T-helper 2 cell treated with Interferon-gamma antibody and Interleukin-4, amounts not matched to agents 5 μg/mL and 100 μg/mL, for 36 hours (primary cell): ENCODE measurements at places on chromosomes 13 and 19.

- peaks cover 10% of the 10 kb centered on the region for H3K4me1 ChIP-seq
- peaks cover 20% of the 10 kb centered on the region for H3K36me3 ChIP-seq
- peak overlapping the region; percentile 49 for H3K27ac ChIP-seq
- no peaks in the 10 kb centered on the region for H3K27me3 ChIP-seq
- DNase-seq: no peak
Measured at GRCh38 chr19:38405276-38405675, 2.4 kb downstream of the FAM98C start.

GRCh38 chr13:105937451-105937850, 598.0 kb downstream of the EFNB2 start:
- DNase-seq: no peak
- H3K27me3 ChIP-seq: no peaks in the 10 kb centered on the region
- H3K27ac ChIP-seq: no peak overlapping the region

GRCh38 chr13:25753976-25754375, 297.8 kb downstream of the SHISA2 start:
- no peak for DNase-seq
- peaks cover 13% of the 10 kb centered on the region for H3K4me1 ChIP-seq

- no peak for DNase-seq
- H3K4me3 ChIP-seq: peak overlapping the region; percentile 90
- H3K36me3 ChIP-seq: peaks cover 16% of the 10 kb centered on the region
- no peaks in the 10 kb centered on the region for H3K27me3 ChIP-seq
- H3K4me1 ChIP-seq: peaks cover 29% of the 10 kb centered on the region
Measured at GRCh38 chr13:110705356-110705825, 525 bp downstream of the CARS2 start.

GRCh38 chr13:114281351-114282040, at the start of gene UPF3A:
Gene UPF3A, plus strand, starts transcription at chr13:114281601. Its CDS starts 39 bp downstream, at chr13:114281640.
- H3K27ac ChIP-seq: peak within 1 kb of the TSS; percentile 97
- peaks cover 42% of the 10 kb centered on the region for H3K36me3 ChIP-seq
- DNase-seq: peak; percentile 88
- H3K4me1 ChIP-seq: peaks cover 27% of the 10 kb centered on the region
- no peaks in the 10 kb centered on the region for H3K27me3 ChIP-seq
- peak within 1 kb of the TSS; percentile 91 for H3K4me3 ChIP-seq

DNA sequence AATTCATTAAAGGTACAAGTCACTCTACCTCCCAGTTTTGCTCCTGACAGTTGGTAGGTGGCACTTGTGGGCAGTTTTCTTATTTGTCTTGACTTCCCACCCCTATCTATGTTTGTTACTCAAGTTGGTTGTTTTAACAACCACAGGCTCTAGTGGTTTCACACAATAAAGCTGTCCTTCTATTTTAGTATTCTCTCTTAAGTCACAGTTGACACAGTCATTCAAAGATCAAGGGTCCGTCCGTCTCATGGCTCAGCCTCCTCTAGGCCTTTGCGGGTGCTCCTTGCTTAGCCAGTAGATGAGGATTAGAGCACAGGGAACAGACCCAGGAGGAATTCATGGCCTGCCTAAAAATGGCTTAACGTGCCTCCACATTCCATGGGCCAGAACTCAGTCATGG, 573.7 kb downstream of the IRS2 start:
- no peak for DNase-seq
- H3K27me3 ChIP-seq: no peaks in the 10 kb centered on the region
- H3K36me3 ChIP-seq: no peaks in the 10 kb centered on the region
- H3K27ac ChIP-seq: no peak overlapping the region
- no peaks in the 10 kb centered on the region for H3K4me1 ChIP-seq
- H3K4me3 ChIP-seq: no peak overlapping the region

DNA sequence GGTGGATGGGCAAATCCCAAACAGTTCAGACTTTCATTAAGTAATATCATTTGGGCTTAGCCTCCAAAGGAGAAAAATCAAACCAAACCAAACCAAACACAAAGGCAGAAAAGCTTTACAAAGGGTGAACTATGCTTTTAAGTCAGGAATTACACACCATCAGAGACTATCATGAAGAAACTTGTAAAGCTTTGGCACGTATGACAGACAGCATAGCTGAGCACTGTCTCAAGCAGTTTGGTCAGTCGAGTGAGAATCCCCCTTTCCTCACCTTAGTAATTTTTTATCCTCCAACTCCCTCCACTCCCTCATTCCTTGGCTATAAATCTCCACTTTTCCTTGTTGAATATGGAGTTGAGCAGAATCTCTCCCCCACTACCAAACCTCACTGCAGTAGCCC, 72.1 kb downstream of the MIPEP start:
- no peaks in the 10 kb centered on the region for H3K36me3 ChIP-seq
- H3K4me1 ChIP-seq: no peaks in the 10 kb centered on the region
- no peak for DNase-seq
- no peak overlapping the region for H3K4me3 ChIP-seq

DNA sequence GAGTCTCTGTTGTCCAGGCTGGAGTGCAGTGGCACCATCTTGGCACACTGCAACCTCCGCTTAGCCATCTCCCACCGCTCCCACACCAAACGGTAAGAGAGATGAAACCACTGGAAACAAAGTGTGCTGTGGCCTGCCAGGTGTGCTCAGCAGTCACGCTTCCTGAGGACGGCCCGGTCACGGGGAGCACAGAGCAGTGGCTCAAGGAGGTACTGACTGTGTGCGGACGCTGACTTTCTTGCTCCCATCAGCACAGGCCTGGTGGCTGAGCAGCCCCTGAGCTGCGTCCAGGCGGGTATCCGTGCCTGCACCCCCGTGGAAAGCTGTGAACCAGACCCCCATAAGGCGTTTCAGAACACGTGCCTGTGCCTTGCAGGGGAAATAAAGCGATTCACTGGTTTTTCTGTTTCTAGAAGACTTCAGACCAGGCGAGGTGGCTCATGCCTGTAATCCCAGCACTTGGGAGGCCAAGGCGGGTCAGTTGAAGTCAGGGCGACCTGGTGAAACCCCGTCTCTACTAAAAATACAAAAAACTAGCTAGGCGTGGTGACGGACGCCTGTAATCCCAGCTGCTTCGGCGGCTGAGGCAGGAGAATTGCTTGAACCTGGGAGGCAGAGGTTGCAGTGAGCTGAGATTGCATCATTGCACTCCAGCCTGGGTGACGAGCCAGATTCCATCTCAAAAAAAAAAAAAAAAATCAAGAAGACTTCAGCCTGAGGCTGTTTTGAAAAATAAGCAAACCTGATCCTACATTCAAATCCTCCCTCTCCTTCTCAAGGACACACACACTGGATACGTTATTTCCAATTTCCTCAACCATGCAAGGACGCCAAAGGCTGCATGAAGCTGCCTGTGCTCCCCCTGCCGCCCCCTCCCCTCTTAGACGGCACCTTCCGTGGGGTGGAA, 25.5 kb downstream of the ADPRHL1 start:
- H3K4me1 ChIP-seq: no peaks in the 10 kb centered on the region
- no peaks in the 10 kb centered on the region for H3K36me3 ChIP-seq
- H3K27me3 ChIP-seq: no peaks in the 10 kb centered on the region
- no peak for DNase-seq

DNA sequence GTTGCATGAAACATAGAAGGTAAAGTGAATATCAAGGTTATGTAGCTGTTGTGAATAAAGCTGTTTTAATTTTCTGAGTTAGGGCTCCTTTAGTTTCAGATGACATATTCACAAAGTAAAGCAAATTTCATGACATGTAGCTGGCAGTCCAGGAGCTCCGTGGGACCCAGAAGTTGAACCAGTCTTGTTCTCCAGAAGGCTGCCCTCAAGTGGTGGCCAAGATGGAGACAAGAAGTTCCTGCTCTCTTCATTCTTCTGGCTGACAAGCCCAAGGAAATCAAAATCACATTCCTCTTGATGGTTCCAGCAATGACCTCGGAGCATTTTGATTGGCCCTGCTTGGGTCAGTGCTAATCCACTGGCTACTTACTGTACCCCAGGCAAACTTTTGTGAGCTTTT, 128.7 kb downstream of the LIG4 start:
- H3K4me3 ChIP-seq: no peak overlapping the region
- H3K27ac ChIP-seq: no peak overlapping the region
- no peak for DNase-seq
- H3K27me3 ChIP-seq: no peaks in the 10 kb centered on the region

GRCh38 chr13:49022472-49023144, 46.9 kb downstream of the FNDC3A start:
- H3K27ac ChIP-seq: no peak overlapping the region
- H3K27me3 ChIP-seq: no peaks in the 10 kb centered on the region
- H3K4me1 ChIP-seq: no peaks in the 10 kb centered on the region
- no peak for DNase-seq

DNA sequence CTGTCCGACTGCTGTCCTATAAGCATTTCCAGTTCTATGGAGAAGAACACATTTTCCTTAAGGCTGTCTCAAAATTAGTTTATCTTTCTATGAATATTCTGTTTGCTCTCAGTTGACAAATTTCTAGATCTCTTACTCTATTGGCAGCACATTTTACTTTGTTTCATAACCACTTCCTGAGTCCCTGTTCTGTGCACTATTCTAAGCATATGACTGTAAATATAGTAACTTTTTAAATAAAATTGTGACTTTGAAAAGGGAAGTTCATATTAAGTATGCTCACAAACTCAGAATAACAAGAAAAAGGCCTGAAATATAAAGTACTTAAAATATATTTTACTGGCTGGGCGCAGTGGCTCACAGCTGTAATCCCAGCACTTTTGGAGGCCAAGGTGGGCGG, 56.5 kb upstream of the HTR2A start:
- no peaks in the 10 kb centered on the region for H3K4me1 ChIP-seq
- H3K27me3 ChIP-seq: peaks cover 7% of the 10 kb centered on the region
- no peak overlapping the region for H3K4me3 ChIP-seq
- DNase-seq: no peak

- no peak overlapping the region for H3K27ac ChIP-seq
- H3K36me3 ChIP-seq: no peaks in the 10 kb centered on the region
- DNase-seq: no peak
- no peaks in the 10 kb centered on the region for H3K4me1 ChIP-seq
Measured at GRCh38 chr13:31090961-31091624, 70.6 kb downstream of the HSPH1 start.

DNA sequence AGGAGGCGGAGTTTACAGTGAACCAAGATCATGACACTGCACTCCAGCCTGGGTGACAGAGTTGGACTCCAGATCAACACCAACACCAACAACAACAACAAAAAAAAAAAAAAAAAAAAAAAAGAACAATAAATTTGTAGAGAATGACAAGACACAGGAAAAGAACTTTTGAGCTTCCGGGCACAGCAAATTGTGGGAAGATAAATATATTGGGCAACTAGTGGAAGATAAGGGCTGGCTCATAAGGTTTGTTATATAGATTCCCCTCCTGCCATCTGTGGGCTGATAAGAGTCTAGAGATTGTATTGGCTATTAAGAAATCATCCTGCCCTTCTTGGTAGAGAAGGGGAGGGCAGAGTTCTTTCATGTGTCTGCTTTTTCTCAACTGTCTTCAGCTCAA, 33.1 kb upstream of the CYP2S1 start:
- H3K27ac ChIP-seq: no peak overlapping the region
- DNase-seq: no peak
- no peak overlapping the region for H3K4me3 ChIP-seq
- H3K36me3 ChIP-seq: no peaks in the 10 kb centered on the region
- peaks cover 2% of the 10 kb centered on the region for H3K27me3 ChIP-seq

- H3K36me3 ChIP-seq: peaks cover 4% of the 10 kb centered on the region
- no peak overlapping the region for H3K27ac ChIP-seq
- no peak overlapping the region for H3K4me3 ChIP-seq
- DNase-seq: no peak
- no peaks in the 10 kb centered on the region for H3K27me3 ChIP-seq
- no peaks in the 10 kb centered on the region for H3K4me1 ChIP-seq
Measured at GRCh38 chr19:58093071-58093470, 5.0 kb downstream of the ZSCAN18 start.

GRCh38 chr13:59914556-59914955, 249.2 kb downstream of the DIAPH3 start:
- H3K4me3 ChIP-seq: no peak overlapping the region
- H3K36me3 ChIP-seq: peaks cover 2% of the 10 kb centered on the region
- no peaks in the 10 kb centered on the region for H3K27me3 ChIP-seq

- H3K27me3 ChIP-seq: no peaks in the 10 kb centered on the region
- peaks cover 5% of the 10 kb centered on the region for H3K36me3 ChIP-seq
- H3K27ac ChIP-seq: no peak overlapping the region
- peaks cover 24% of the 10 kb centered on the region for H3K4me1 ChIP-seq
- no peak for DNase-seq
Measured at GRCh38 chr19:35936738-35937268, 629 bp downstream of the LRFN3 start.

DNA sequence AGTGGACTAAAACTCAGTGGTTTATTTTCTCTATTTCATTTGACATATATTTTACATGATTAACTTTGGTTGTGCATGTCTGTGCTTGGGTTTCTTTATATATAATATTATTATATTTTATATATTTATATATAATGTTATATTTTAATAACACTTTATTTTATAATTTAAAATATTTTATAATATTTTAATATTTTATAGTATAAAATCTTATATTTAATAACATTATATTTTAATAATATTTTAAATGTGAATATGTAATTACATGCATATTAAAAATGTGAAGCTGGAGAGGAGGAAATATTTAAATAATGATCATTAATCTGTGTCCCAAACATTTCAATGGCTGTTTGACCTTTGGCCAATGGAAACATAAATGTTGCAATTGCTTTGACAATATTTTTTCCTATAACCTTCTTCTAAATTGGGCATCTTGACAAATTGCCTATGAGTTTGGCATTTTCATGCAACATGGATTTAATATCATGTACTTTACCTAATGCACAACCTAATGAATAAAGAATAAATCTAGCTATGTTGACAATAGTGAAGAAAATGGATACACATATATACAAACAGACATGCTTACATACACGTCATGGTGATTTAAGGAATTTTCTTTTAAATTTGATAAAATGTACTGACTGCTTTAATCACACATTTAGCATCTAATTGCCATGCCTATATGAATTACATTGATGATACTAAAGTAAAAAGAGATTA, 607.1 kb downstream of the SLITRK6 start:
- H3K27me3 ChIP-seq: no peaks in the 10 kb centered on the region
- DNase-seq: no peak
- no peaks in the 10 kb centered on the region for H3K36me3 ChIP-seq
- H3K27ac ChIP-seq: no peak overlapping the region

- no peaks in the 10 kb centered on the region for H3K36me3 ChIP-seq
- no peaks in the 10 kb centered on the region for H3K4me1 ChIP-seq
- no peak for DNase-seq
Measured at GRCh38 chr19:57651654-57651996, 17.1 kb upstream of the ZSCAN4 start.

DNA sequence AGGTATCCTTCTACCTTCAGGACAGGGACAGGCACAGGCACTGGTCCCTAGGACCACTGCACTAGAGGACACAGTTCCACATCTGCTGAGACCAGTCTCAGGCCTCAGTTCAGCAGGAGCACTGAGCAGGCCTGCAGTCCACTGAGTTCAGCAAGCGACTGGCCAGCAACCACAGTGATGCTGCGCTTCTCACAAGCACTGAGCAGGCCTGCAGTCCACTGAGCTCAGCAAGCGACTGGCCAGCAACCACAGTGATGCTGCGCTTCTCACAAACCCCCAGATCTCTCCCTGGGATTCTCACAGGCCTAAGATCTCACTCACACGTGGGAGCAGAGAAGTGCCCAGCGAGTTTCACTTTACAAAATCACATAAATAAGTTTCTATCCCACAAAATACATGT, 140.6 kb downstream of the IRS2 start:
- H3K27ac ChIP-seq: no peak overlapping the region
- H3K36me3 ChIP-seq: no peaks in the 10 kb centered on the region
- H3K4me3 ChIP-seq: no peak overlapping the region
- H3K27me3 ChIP-seq: no peaks in the 10 kb centered on the region
- no peak for DNase-seq
